ENCODE measurements at places on chromosomes 6 and 20.

GRCh38 chr20:2138396-2138795 lies 36.8 kb downstream of the STK35 start:
- DNase-seq = no peak

GRCh38 chr20:3106658-3107463 lies 22.3 kb upstream of the AVP start:
- DNase-seq = no peak

GRCh38 chr6:111222341-111222740 lies 135.0 kb downstream of the SLC16A10 start:
- no peak for DNase-seq

DNA sequence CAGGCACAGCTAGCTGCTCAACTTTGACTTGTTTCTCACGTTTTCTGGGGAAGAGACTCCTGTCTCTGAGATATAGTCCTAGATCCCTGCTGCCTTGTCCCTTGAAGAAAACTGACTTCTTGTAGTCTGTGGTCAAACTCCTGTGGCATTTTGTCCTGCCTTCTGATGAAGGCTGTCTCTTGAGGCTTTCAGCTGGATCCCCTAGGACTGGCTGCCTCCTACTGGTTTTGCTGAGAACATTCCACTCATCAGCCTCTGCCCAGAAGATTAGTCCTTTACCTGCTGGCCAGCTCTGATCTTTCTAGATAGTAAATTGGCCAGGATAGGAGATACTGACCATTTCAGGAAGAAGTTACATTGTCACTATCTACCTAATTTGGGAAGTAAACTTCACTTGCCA lies 71.9 kb upstream of the CNR1 start:
- no peak for DNase-seq

- no peak for DNase-seq
Measured at GRCh38 chr6:938271-938905, 245.4 kb upstream of the EXOC2 start.

- no peak for DNase-seq
Measured at GRCh38 chr6:116166369-116166768, 40.4 kb upstream of the COL10A1 start.

DNA sequence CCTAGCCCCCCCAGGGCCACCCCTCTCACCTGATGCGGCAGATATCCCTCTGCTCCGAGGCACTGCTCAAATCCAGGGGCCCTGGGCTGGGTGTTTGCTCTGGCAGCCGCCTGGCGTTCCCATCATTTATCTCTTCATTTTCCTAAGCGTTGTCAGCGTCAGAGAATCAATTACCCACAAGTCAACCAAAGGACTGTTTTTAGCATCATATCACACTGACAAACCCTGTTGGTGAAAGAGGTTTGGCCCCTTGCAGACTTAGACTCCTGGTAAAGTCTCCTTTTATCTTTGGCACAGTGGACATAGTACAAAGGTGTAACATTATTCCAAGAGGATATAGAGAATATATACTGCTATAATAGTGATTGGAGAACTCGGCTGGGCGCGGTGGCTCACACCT lies at the start of gene GHRH:
GHRH (minus strand) TSS at position 101 of the 400 bp plus-strand sequence. CDS start 4,925 bp downstream, outside the sequence.
- DNase-seq = no peak

DNA sequence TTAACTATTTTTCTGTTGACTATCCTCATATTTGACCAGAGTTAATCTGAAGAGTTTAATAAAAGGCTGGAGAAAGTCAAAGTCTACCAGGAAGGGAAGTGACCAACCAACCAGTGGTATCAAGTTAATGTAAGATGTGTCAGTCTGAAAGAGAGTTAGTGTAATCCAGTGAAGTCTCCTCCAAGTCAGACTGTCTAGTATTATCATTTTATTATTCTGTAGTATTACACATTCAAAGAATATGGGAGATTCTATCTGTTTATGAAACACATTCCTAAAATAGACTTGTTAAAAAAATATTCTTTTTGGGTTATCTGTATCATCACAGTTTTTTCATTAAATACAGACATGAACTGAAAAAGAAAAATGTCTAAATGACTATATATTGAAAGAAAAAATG lies 194.4 kb downstream of the BTBD9 start:
- DNase-seq = no peak

DNA sequence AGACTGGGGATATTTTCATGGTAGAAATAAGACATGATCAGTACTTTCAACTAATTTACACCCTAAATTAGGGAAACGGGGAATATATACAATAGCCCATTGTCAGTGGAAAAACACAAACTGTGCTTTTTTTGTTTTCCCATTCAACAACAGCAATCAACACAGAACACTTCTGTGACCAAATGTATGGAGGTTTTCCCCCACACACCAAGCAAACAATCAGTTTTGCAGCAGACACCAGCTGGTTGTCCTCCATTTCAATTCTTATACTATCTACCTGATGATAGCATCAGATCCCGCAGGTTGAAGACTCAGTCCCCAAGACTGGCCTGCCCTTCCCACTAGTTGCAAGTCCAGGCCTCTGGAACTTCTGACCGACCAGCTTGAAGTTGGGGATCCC lies 4.5 kb downstream of the HINT3 start:
- no peak for DNase-seq

DNA sequence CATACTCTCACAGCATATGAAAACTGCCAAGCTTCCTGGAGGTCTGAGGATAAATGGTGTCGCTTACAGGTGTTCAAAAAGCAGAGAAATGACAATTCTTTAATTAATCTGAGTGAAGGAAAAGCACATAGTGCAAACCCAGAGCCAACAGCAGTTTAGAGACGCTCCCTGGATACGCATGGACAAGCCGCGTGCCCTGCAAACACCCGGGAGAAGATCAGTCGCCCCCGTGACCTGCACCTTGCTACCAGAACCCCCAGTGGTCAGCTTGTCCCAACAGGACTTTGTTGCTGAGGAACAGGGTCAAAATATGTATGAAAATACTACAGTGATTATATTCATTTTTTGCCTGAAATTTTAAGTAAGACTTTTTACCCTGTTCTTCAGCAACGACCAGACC lies 93.9 kb downstream of the PSMG4 start:
- no peak for DNase-seq

- no peak for DNase-seq
Measured at GRCh38 chr6:168527451-168528210, 86.6 kb downstream of the SMOC2 start.

DNA sequence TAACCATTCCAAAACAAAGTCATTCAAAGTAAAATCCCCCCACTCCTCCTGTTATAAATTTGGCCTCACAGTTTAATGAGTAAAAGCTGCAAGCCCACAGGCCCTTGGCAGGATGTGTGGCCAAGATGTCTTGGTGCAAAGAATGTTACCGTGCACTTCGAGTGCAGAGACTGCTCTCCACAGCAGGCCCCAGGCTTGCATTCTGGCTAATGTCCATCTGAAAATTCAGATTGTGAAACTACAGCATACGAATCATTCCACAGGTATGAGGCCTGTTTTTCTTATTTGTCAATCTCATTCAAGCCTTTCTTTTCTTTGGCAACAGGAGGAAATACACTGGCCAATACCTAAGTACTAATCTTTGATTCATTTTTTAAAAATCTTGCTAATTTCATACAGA lies 7.1 kb downstream of the RPS6KA2 start:
- DNase-seq = peak; percentile 31

GRCh38 chr6:97850458-97851212 lies 567.6 kb upstream of the MMS22L start:
- DNase-seq = no peak

DNA sequence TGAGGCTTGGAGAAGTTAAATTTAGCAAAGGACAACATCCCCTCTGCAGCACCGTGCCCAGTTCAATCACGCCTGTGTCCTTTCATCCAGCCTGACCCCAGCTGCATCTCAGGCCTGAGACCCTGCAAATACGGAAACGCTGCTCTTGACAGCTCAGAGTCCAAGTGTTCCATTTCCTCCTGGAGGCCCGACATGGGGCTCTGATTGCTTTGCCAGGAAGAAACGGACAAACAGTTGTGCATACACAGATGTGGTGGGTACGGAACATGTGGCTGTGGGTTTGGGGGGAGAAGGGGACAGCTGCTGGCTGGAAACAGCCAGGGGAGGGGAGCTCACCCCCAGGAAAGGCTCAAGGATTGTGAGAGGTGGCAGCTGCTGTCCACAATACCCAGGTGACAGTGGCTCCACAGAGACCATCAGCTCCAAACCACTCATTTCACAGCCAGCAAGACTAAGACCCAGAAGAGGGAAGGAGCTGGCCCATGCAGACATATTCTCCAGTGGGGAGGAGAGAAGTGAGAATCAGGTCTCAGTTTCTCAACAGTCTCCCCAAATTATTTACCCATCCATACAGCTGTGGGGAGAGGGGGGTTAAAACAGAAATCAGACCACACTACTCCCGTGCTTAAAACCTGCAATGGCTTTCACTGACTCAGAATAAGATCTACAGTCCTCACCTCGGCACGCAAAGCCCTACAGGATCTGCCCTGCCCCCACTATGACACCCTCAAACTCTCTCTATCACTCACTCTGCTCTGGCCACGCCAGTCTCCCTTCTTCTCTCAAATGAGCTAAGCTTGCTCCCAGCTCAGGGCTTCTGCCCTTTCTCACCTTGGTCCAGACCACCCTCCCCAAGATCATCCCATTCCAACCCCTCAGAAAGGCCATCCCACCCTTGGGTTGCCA lies 89.1 kb downstream of the PREX1 start:
- no peak for DNase-seq

DNA sequence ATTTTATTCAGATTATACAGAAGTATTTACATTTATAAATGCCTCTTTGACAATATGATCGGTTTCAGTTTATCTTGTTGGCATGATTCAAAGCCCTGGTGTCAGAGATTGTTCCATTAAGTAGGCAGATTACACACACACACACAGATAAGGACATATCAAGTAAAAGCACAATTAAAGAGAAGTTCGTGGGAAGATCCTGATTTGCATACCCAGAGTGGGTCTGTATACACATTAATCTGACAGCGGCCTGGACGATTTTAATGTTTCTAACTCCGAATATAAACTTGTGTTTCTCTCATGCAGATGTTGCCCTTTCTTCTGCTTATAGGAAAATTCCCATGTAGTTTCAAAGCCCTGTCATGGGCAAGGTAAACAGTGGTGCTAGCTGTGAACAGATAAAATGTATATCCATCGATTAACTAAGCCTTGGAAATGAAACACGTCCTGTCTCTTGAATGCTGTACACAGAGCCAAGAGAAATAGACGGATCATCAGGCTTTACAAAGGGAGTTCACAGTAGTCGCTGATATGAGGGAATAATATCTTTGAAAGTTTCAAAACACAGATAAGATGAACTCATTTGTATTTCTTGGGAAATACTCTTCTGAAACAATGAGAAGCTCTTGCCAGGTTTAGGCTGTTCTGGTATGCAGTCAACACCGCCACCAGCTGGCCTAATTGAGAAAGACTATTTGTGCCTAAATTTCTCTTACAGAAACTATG lies 108.2 kb upstream of the GMDS start:
- peak; percentile 23 for DNase-seq

- no peak for DNase-seq
Measured at GRCh38 chr6:126461045-126461444, 121.1 kb downstream of the CENPW start.

- DNase-seq = no peak
Measured at GRCh38 chr6:144657691-144658090, 372.6 kb downstream of the UTRN start.

DNA sequence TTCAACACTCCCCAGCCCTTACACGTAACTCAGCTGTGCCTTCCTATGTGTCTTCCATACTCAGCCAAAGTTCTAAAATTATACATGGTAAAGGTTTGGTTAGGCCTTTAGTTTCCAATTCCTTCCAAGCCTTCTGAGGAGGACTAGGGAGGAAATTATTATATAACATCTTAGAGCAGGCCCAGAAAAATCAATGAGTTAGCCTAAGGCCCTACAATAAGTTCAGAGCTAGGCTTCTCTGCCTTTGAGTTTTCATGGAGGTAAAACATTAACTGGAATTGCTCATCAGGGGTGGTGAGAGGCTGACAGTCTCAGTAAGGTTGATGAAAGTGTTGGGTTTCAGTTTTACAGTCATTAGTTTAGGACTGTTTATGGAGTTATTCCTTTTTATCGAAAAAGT lies 286.0 kb downstream of the ADGB start:
- DNase-seq = no peak

DNA sequence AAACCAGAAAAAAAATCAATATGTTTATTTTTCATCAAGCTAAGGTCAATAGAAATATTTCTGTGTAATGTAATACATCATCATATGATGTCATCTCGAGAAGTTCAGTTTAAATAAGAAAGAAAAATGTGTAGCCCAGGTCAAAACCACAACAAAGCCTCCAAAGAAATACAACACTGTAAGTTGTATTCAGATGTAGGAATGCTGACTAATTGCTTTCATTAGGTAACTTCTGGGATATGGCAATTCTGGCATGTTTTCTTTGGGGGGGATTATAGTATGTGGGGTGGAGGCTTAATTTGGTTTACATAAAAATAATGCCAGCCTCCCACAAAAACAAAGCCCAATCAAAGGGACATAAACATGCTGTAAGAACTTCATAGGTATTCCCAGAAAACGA lies 881.8 kb upstream of the CITED2 start:
- no peak for DNase-seq

- DNase-seq = no peak
Measured at GRCh38 chr6:134619789-134620188, 301.9 kb upstream of the SGK1 start.

DNA sequence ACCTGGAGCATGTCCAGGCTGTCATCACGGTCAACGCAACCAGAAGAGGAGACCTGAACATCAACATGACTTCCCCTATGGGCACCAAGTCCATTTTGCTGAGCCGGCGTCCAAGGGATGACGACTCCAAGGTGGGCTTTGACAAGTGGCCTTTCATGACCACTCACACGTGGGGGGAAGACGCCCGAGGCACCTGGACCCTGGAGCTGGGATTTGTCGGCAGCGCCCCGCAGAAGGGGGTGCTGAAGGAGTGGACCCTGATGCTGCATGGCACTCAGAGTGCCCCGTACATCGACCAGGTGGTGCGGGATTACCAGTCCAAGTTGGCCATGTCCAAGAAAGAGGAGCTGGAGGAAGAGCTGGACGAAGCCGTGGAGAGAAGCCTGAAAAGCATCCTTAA lies 49.5 kb downstream of the BFSP1 start:
- DNase-seq = no peak

DNA sequence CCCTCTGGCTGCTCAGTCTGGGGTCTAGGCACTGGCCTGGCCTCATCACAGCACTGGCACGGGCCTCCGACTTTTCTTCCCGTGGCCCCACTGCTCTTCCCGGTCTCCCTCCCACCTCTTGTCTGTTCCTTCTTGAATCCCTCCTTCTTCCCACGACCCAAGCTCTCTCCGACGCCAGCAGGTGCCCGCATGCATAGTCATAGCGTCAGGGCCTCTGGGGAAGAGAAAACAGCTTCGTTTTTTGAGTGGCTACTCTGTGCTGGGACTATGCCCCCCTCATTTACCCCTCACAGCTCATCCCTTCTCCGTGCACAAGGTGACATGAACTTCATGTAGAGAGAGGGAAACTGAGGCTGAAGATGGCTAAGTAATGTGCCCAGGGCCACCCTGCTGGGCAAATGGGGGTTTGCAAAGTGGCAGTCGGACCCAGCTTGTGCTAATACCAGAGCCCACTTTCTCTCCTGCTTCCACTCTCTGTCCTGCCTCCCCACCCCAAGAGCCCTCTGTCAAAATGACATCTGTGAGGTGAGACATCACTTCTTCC lies 59.2 kb downstream of the SYNJ2 start:
- DNase-seq = no peak

- no peak for DNase-seq
Measured at GRCh38 chr6:134477991-134478635, 160.2 kb upstream of the SGK1 start.

GRCh38 chr6:13851330-13851729 lies 37.0 kb upstream of the MCUR1 start:
- DNase-seq = no peak

- DNase-seq = no peak
Measured at GRCh38 chr6:25041485-25042035, 105.8 kb upstream of the RIPOR2 start.
